ENCODE measurements at places on chromosomes 5 and 9.
A peak's percentile ranks its signal among the peaks of the same experiment; 100 is the strongest.

- peak; percentile 44 for DNase-seq
Observed at GRCh38 chr9:94084314-94084713, at the start of gene PTPDC1. TSS of gene PTPDC1 (plus strand) at chr9:94084464. CDS start at chr9:94084531, 67 bp downstream.

DNA sequence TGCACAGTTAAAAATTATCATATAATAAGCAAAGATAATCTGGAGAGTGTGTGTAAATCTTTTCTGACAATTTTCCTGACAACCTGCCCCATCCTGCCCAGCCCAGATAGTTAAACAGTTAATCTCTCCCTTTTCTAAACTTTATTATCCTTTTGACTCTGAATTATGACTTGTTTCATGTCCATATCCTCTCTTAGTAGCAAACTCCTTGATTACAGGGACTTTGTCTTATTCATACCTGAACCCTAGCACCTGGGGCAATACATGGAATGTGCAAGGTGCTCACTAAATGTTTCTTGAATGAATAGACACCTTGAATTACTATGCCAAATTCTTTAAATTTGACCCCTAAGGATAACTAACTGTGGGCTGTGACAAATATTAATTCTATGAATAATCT is 186.7 kb downstream of the FAM170A start:
- DNase-seq: no peak

DNA sequence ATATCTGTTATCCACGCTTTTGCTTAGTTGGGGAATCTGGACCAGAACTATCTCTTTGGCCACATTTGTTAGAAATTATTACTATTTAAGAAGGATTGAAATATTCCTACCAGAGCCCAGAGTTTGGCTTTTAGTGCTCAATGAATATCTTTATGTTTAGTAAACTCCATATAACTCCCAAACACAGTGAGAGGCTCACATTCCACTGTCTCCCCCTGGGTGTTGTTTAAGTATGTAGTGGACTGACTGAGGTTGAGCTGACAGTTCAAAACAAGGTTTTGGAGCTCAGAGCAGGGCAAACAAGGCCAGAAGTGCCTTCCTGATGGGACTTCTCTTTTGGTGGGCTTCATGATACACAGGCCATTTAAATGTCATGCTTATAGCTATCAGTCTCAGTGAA is 216.0 kb downstream of the SMARCA2 start:
- DNase-seq: no peak

GRCh38 chr9:32554591-32554990 is 2.2 kb upstream of the TOPORS start:
- DNase-seq: no peak

DNA sequence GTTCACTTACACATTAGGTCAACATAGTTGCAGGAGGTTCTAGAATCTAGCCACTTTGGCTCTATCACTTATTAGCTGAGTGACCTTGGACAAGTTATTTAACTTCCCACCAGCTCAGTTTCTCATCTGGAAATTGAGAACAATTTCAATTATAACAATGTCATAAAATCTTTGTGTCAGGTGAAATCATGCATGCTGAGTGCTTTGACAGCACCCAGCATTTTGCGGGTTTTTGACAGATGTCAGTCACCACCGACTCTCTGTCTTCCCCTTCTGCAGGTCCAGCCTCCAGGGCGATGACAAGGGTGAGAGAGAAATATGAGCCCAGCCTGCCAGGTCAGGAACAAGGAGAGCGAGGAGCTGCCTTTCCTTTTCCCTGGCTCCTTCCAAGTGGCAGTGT is 107.1 kb upstream of the TAS2R1 start:
- no peak for DNase-seq

DNA sequence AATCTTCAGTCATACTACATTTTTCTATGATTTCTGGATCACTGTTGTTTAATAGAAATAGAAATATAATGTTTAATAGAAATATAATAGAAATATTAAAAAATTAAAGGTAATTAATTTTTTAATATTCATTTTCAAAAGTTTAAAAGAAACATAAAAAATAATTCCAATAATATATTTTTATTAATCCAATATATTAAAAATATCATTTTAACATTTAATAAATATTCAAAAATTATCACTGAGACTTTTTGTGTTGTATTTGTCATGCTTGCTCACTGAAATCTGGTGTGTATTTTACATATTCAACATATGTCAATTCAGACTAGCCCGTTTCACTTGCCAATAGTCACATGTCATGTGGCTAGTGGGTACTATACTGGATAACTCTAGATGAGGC is 80.6 kb upstream of the SLCO6A1 start:
- no peak for DNase-seq

GRCh38 chr9:38375572-38375963 is 16.9 kb upstream of the ALDH1B1 start:
- no peak for DNase-seq

DNA sequence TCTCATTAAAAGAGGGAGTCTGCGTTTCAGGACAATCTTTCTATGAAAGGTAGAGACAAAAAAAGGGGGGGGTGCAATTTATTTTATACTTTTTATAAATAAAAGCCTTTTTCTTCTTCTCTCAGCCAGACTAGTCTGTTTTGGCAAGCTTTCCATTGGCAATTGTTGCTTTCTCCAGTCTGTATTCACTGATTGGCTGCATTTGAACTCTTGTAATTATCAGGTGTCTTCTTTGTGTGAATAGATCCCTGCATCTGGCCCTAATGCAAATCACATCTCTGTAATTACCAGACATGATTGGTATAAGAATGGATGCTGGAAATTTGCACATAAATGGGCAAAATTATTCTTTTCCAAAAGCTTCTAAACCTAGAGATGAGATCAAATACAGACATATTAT is 7.6 kb upstream of the EQTN start:
- DNase-seq: no peak

DNA sequence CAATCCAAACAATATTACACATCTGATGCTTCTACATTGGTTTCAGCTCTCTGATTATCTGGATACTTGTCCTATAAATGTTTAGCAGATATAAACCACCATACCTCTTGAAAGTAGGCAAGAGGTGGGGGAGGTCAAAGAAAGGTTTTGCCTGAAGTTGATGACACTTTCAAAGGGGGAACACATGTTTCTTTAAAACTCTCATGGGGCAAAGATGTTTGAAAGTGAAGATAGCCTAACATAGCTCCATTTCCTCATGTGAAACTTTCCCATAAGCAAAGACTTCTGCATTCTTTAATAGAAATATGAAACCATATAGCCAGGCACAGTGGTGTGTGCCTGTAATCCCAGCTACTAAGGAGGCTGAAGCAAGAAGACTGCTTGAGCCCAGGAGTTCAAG is 62.1 kb downstream of the CETN3 start:
- DNase-seq: no peak

DNA sequence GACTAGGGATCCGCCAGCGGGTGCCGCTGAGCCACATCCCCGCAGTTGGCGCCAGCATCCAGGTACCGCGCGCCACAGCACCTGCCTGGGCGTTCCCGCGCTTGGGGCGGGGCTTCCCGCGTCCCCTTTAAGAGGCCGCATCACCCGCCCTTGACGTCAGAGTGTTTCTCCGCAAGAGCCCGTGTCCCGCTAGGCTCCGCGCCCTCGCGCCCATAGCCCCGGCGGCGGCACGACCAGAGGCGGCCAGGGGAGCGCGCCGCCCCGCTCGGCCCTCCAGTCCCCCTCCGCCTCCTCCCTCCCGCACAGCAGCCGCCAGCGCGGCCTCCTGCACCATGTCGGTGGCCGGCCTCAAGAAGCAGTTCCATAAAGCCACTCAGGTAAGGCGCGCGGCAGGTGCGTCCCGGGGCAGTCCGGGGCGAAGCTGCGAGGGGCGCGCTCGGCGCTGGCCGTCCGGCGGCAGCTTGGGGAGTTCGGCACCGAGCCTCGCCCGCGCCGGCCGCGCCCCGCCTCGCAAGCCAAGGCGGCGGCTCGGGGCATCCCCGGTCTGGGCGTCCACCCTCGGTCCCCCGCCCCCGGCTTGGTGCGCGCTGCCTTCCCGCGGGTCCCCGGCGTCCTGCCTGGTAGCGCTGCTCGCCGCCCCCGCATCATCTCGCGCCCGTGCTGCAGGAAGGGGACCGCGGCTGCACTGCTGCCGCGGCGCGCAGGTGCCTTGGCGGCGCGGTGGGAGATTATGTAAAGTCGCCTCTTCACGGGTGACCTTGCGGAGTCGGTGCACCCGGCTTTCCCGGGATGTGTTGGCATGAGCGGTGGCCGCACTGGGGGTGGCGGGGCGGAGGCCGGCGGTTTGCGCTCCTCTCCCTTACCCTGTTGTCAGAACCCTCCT is at the start of gene SH3GL2:
Gene SH3GL2 (plus strand): TSS at position 156 of the 883 bp plus-strand sequence.
- DNase-seq: peak; percentile 52

DNA sequence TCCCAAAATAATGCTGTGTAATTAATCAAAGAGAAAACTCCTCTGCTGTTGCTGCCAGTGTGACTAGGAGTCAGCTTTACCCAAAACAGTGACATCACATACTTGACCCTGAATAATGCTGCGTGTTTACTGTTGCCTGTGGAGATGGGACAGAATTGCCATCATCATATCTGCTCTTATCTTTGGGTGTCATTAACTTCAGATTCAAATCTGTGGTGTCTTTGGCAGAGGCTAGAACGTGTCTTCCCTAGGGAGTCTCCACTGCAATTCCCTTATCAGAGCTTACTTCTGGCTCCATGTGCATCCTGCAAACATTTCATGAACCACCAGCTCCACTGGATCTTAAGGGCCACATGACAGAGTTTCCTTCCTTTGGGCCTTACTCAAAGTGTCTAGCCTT is 88.9 kb upstream of the MRPS30 start:
- DNase-seq: no peak

- DNase-seq: no peak
Observed at GRCh38 chr9:38687389-38687842, 32.5 kb downstream of the FAM240B start.
